ENCODE measurements at places on chromosomes 6 and 20. TPM values are rescaled to one million over a fixed set of nuclear protein-coding genes. Genes with fewer than 3 reads are reported as not detected.

GRCh38 chr6:38218235-38218634 lies 398.7 kb downstream of the ZFAND3 start:
- no peak for DNase-seq

PBOV1 gene
- not detected for total RNA-seq

DDAH2 gene
- total RNA-seq: 115 TPM

GRCh38 chr6:142414462-142415250 lies 112.8 kb downstream of the ADGRG6 start:
- DNase-seq: no peak

GRCh38 chr6:73796881-73797280 lies 100.9 kb downstream of the CD109 start:
- DNase-seq: no peak

GRCh38 chr6:36353411-36353915 lies 16.8 kb upstream of the BNIP5 start:
- no peak for DNase-seq

DNA sequence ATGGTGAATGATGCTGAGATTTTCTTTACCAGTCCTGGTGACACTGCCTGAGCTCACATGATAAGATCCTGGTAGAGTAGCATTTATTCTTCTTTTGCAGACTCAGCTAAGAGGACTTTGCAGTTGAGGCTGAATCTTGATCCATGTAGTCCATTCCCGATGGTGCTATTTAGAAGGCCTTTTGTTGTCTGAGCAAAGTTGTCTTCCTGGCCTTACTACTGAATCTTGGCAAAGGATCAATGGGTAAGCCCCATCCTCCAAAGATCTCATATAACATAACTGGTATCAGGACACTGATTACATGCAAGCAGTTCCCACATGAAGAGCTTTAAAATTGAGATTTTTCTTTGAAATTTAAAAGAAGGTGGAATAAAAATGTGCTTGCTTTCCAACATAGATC lies 291.6 kb downstream of the SOX4 start:
- no peak for DNase-seq

Data from thyroid gland (tissue), 4 donors.